ENCODE measurements at places on chromosomes 6 and 20. TPM values are rescaled to one million over a fixed set of nuclear protein-coding genes. Genes with fewer than 3 reads are reported as not detected.

GRCh38 chr20:18666803-18667415 lies 79.1 kb downstream of the DTD1 start:
- H3K4me1 ChIP-seq, result no peaks in the 10 kb centered on the region
- H3K27me3 ChIP-seq, result no peaks in the 10 kb centered on the region
- H3K4me3 ChIP-seq, result no peak overlapping the region
- DNase-seq, result no peak
- no peaks in the 10 kb centered on the region for H3K36me3 ChIP-seq
- H3K27ac ChIP-seq, result no peak overlapping the region

GRCh38 chr20:57787151-57787989 lies 77.6 kb upstream of the PMEPA1 start:
- H3K27me3 ChIP-seq, result no peaks in the 10 kb centered on the region
- H3K36me3 ChIP-seq, result no peaks in the 10 kb centered on the region
- H3K4me1 ChIP-seq, result no peaks in the 10 kb centered on the region
- no peak overlapping the region for H3K4me3 ChIP-seq

LAMA2 gene
- total RNA-seq, result 0.26 TPM

GRCh38 chr6:14924126-14925024 lies 321.5 kb upstream of the JARID2 start:
- no peaks in the 10 kb centered on the region for H3K36me3 ChIP-seq
- H3K27me3 ChIP-seq, result no peaks in the 10 kb centered on the region
- no peak overlapping the region for H3K4me3 ChIP-seq

- no peak overlapping the region for H3K27ac ChIP-seq
- DNase-seq, result no peak
- H3K4me1 ChIP-seq, result peaks cover 26% of the 10 kb centered on the region
- no peak overlapping the region for H3K4me3 ChIP-seq
- peaks cover 3% of the 10 kb centered on the region for H3K27me3 ChIP-seq
Measured at GRCh38 chr6:89048985-89049384, 31.6 kb upstream of the PNRC1 start.
